Kidney (tissue), 22 donors: ENCODE measurements at places on chromosomes 1 and 21. TPM values are rescaled to one million over a fixed set of nuclear protein-coding genes. Genes with fewer than 3 reads are reported as not detected.

The LCE1C gene
- not detected for total RNA-seq

The NHLH1 gene
- 0.09 TPM for total RNA-seq

The LCE6A gene
- not detected for total RNA-seq

The FCRL3 gene
- total RNA-seq, result 1.4 TPM

The LRRC39 gene
- 0.35 TPM for total RNA-seq

The GUCA2A gene
- total RNA-seq, result not detected

The RPE65 gene
- not detected for total RNA-seq

The SPOCD1 gene
- 0.98 TPM for total RNA-seq

The DEGS1 gene
- total RNA-seq, result 83.1 TPM
